Inflammatory macrophage (primary cell): ENCODE measurements at places on chromosomes 5 and 9.
A peak's percentile ranks its signal among the peaks of the same experiment; 100 is the strongest.

- DNase-seq: no peak
Observed at GRCh38 chr5:92435781-92436180, 1052.7 kb upstream of the ARRDC3 start.

GRCh38 chr5:113922343-113922742, 408.8 kb downstream of the YTHDC2 start:
- no peak for DNase-seq

GRCh38 chr9:104783588-104783987, 19.7 kb downstream of the NIPSNAP3B start:
- DNase-seq: no peak

- no peak for DNase-seq
Observed at GRCh38 chr5:74951865-74952264, 85.7 kb upstream of the FAM169A start.

DNA sequence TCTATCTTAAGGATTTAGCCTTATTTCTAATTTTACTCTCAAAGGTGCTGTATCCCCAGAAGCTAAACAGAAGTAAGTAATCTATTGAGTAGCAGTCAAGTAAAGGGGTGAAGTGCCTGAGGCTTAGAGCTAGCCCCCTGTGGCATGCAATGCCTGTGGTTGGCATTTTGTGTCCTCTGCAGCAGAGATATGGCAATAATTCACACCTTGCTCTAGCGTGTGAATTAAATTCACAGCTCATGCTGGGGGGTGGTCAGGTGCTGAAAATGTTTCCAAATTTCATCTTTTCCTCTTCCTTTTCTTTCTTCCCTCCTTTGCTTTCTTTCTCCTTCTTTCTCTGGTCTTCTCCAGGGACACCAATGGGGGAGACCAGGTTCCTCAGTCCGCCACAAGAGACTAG, 262.1 kb downstream of the GABRB2 start:
- DNase-seq: no peak

DNA sequence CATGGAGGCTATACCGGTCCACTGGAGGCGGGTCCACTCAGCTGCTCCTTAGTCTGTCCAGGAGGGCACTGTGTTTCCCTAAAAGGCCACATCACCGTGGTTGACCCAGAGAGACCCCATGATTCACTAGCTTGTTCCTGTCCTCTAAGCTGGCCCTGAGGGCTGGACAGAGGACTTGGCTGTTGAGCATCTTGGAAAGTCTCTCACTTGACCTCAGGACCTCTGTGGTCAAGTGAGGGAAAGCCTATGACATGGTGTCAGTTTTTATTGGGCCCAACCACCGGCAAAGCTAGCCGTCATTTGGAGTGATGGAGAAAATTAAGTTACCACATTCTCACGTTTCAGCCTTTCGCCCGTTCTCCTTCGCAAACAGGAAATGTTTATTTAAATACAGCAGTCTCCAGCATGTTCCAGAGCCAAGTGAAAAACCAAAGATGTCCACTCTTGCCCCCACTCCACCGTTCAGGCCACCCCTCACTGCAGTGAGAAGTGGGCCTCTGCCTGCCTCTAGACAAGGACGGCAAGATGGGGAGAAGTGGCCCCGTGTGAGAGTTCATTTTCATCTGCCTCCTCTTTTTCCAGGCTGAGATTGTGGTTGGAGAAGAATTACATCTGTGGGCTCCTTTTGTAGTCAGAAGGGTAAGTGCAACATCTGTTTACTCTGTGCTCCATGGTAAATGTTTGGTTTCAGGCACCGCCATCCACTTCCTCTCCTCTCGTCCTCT, 4.4 kb downstream of the SLIT3 start:
- no peak for DNase-seq

DNA sequence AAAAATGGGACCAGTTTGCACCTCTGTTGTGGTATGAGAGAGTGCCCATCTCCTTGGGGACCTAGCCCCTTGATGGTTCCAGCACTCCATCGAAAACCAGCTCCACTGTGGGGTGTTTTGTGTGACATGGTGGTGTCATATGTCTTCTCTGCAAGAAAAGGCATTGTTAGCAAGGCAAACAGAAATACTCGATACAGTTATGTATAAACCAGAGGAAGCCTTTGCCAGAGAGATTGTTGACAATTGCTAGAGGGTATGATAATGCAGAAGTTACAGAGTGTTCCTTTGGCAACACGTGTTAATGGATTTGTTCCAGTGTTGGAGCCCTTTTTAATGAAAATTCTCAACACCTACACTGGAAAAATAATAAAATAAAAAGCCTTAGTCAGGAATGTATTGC, 270.4 kb upstream of the DMRT1 start:
- no peak for DNase-seq

DNA sequence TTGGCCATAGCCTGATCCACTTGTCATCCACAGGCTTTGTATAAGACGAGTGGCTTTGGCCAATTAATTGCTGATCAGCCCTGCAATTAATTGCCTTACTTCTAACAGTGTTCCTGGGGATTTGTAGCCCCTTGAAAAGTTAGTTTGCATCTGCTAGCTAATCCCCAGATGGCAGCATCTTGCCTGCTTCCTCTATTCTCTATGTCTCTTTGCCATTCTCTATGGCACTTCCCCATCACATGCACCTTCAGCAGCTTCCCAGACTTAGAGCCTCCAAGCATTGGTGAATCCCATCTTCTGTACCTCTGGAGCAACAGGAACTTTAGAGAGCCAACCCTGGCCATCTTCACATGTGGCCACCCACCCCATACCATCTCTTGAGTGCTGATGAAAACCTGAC, 197.0 kb upstream of the DMAC1 start:
- DNase-seq: peak; percentile 12

- no peak for DNase-seq
Observed at GRCh38 chr9:126599047-126599650, 14.6 kb upstream of the LMX1B start.

DNA sequence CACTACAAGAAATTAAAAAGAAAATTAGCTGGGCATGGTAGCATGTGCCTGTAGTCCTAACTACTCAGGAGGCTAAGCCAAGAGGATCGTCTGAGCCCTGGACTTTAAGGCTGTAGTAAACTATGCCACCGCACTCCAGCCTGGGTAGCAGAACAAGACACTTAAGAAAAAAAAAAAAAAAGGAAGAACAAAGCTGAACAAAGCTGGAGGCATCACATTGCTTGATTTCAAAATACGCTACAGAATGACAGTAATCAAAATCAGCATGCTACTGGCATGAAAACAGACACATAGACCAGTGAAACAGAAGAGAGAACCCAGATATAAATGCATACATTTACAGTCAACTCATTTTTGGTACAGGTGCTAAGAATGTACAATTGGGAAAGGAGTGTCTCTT, 14.5 kb upstream of the OTULIN start:
- peak; percentile 63 for DNase-seq

- no peak for DNase-seq
Observed at GRCh38 chr5:179276838-179277395, 68.3 kb downstream of the ADAMTS2 start.

DNA sequence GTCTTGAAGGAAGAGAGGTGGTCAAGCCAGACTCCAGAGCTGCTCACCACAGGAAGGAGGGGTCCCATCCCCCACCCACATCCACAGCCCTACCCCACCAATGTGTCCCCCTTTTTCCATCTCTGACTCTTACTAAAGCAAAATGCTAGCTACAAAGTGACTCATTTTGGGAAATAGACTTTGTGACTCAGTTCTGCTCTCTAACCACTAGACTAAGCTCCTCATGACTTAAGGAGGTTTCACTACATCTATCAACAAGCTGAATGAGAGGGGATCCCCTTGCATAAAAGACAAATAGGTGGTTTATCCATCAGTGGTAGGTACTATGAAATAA, 35.1 kb upstream of the ADRB2 start:
- peak; percentile 66 for DNase-seq
